ENCODE measurements at places on chromosomes 6 and 20.

- peak; percentile 24 for DNase-seq
Observed at GRCh38 chr6:13763740-13764381, 50.5 kb downstream of the MCUR1 start.

DNA sequence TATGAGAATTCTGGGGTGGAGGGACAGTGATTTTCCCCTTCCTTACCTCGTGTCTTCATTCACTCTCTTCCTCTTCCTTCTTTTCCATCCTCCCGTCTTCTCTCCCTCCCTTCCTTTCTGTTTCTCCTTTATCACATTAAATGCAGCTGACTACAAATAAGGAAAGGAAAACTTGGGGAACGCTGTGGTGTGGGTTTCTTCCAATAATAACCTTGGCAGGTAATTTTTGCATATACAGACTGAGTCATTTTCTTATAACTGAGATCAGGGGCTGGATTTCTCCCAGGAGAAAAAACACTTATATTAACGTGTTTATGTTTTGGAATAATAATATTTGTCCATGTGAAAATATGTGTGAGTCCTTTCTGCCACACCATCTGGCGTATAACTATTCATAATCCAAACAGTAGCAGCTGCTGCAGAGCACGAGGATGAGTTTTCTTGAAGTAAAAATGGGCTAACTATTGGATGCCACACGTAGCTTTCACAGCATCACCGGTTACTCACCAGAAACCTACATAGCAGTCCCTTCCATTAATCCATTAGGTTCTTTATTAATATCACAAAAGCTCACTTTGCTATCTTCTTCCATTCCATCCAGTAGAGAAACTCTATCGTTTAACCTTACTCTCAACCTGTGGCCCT, 139.2 kb upstream of the SASH1 start:
- DNase-seq: no peak

DNA sequence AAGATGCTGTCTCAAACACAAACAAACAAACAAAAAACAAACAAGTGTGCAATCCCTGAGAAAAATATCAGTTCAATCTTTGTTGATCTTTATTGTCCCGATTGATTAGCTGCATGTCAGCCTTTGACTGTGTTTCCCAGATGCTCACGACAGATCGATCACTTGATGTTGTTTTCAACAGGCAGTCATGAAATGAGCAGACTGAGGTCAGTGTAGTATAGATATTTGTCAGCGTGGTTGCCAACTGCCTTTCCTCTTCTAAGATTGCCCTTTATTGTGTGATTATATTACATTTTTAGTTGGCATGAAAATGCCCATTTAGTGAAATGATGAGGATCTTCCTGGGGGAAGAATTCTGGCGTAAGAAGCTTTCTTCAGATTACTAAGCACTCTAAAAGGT, 25.6 kb downstream of the UTRN start:
- no peak for DNase-seq

GRCh38 chr20:7695051-7695495, 245.2 kb downstream of the HAO1 start:
- no peak for DNase-seq

- DNase-seq: no peak
Observed at GRCh38 chr6:103273048-103273447, 1586.7 kb downstream of the HACE1 start.

DNA sequence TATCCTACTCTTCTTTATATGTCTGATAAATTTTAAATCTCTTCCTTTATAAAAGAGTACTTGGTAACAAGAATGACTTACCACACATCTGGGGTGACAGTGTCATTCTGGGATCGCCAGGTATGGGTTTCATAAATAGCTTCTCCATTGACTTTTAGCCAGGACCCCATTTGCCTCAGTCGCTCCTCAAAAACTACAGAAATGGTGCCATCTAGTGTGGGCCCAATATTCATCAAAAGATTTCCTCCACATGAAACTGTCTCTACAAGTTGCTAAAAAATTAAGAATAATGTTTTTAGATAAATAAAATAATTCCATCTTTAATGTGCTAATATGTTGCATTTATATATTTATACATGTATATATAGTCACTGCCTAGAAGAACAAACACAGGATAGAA, 9.7 kb downstream of the FUCA2 start:
- DNase-seq: no peak

GRCh38 chr6:89941763-89942497, 47.7 kb downstream of the GJA10 start:
- peak; percentile 43 for DNase-seq

DNA sequence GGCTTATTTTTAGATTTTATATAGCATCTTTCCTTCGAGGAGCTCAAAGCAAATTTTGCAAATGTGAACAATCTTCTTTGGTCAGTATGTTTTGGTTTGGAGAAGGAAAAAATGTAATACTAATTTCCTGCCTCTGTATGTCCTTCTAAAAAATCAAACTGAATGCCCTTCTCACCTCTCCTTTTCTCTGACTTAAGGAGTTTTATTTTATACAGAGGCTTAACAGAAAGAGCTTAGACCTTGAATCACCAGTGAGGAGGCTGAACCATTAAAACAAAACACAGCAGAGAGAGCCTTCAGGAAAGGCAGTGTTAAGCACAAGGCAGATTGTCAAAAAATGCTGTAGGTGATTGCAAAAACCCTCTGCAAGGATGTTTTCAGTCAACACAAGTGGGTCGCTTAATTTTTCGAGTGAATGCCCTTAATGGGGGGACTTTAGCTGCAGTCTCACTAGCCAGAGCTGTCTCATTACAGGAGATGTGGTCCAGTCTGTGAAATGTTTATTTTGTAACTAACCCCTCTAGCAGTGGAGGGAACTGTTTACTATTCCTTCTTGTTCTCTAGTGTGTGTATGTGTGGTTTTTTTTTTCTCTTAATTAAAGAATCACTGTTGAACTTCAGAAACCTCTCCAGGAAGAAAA, 481.3 kb upstream of the CITED2 start:
- DNase-seq: no peak

DNA sequence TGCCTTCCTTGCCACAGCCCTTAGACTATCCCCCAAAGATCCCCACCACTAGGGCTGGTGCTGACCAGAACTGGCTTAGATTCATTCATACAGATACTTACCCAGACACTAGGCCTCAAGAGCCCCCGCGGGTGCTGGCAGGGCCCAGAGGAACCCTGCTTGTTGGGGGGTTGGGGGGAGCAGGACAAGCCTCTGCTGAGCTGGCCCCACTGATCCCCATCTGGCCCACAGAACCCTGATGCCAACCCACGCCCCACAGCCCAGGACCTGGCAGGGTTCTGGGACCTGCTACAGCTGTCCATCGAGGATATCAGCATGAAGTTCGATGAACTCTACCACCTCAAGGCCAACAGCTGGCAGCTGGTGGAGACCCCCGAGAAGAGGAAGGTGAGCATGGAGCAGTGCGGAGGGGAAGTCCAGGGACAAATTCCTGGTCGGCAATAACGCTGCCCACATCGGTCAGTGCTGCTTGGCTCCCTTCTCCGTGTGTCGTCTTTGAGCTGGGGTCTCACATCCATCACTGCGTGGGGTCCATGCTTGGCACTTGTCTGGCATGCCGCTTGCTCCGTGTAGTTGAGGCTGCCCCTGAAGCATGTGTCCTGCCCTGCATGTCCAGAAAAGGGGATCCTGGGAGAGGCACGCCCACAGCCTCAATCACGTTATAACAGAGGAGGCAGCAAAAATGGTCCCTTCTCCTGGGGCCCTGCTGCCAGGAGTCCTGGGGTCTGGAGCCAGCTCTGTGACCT, 15.5 kb upstream of the MYL9 start:
- peak; percentile 72 for DNase-seq

DNA sequence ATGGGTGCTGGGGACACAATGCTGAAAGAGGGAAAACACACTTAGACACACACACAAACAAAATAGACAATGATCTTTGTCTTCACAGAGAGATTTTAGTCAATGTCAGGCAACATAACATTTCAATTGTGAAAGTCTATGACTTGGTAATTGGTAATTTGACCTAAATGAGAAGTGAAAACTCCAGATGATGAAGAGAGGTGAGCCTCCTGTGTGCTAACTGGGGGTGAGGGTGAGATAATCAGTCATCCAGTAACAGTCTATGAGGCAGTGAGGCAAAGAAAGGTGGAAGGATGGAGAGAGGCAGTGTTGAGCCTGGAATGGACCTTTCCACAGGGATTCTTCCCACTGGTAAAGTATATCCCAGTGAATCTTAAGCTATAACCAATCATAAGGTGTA, 744.2 kb downstream of the MAFB start:
- DNase-seq: no peak

DNA sequence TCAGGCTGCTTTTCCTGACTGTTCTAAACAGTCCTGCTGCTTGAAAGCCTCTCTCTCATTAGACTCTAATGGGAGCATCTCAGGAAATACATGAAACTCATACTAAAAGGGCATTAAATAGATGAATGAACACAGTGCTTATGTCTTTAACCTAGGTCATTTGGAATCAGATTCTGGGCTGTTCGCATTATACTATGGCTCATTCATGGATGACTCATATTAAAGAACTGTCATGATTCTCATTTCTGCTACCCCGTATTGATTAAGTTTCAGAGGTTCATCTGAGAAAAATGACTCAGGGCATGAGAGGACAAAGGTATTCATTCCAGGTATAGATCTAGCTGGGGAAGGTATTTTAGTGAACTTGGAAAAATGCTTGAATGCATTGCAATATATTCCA, 335.5 kb downstream of the GJA1 start:
- no peak for DNase-seq

DNA sequence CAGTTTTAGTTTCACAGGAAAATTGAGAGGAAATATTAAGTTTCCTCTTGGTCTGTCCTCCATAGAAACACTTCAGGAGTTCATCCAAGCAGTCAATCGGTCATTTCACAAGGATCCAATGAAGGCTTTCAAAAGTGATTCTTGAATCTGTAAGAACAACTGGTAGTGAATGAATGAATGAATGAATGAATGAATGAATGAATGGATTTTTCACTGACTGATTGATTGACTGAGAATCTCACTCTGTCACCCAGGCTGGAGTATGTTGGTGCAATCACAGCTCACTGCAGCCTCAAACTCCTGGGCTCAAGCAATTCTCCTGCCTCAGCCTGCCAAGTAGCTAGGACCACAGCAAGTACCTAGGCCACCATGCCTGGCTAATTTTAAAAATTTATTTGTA, 39.4 kb upstream of the TAF8 start:
- DNase-seq: no peak

GRCh38 chr6:39196673-39197091, 32.6 kb downstream of the KCNK5 start:
- DNase-seq: no peak

DNA sequence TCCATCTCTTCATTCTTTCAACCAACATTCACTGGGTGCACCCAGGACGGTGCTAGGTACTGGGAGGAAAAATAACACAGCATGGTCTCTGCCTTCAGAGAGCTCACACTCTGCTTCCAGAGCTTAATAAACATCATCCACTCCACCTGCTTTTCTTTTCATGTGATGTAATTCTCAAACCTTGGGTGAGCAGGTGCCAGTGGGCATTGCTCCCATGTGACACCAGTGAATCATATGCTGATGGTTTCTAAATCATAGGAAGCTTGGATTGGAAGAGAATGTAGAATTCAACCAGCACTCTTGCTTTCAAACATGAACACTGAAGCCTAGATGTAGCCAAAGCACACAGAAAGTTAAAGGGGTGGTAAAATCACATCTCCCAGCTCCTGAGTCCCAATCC, 189.8 kb downstream of the FOXA2 start:
- DNase-seq: no peak

GRCh38 chr6:105713474-105714118, 310.7 kb upstream of the PREP start:
- DNase-seq: no peak

GRCh38 chr20:39533858-39534257, 571.7 kb downstream of the DHX35 start:
- no peak for DNase-seq

- DNase-seq: no peak
Observed at GRCh38 chr20:50191544-50192363, 1.1 kb downstream of the CEBPB start.

DNA sequence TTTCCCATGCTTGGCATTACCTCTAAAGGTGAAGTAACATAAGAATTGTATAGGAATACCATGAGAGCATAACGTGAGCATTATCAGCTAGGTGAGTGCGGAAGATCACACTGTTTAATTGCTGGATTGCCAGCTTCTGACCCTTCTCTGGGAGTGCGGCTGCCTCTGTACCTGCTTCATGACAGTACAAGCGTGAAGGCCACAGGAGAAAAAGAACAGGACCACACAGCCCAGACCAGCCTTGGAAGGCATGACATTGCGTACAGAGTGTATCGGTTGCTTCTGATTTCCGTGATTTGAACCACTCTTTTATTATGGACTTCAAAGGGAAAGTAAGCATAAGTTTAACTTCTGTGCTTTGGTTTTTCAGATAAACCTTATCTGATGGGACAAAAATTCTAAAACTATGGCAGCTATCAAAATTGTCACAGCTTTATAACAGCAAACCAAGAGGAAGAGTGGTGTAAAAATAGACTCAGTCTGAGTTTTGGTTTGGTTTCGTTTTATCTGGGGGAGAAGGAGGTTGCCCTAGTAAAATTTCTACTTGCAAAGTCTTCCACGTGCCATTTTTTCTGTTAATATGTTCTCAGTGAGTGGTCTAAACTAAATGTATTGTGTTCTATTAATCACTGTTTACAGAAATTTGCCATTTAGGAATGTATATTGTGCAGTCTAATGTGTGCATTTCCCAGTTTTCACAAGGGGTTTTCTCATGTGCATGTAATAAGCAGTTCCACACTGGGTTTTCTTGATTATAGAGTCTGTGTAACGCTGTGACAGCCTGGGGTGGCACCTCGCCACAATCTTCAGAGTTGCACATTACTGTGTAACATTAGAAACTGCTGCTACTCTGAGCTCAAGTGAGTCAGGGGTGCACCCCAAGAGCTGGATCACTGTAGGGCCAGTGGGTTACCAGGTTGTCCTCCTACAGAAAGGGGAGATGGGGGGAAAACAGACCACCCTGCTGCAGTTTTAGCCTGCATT, 97.3 kb downstream of the RPP40 start:
- no peak for DNase-seq

GRCh38 chr6:13413900-13414555, 73.4 kb downstream of the GFOD1 start:
- DNase-seq: no peak

- DNase-seq: no peak
Observed at GRCh38 chr6:36867471-36868224, 7.0 kb downstream of the PPIL1 start.

- no peak for DNase-seq
Observed at GRCh38 chr6:37496951-37497885, 2.5 kb downstream of the CCDC167 start.

DNA sequence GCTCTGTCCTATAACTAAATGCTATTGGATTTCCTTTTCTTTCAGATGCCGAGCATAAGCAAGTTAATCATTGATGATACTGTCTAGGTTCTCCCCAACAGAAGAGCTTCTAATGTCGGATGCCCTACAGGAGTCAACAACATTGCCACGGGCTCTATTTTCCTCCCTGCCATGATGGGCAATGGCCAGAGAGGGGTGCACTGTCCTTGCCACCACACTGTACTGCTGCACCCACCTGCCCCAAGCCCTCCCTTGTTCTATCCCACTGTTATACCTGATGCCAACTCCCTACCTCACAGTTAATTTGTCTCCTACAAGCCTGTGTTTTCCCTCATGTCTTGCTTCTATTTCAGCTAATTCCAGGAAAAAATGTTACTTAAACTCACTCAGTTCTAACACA, 773.6 kb upstream of the CHD6 start:
- no peak for DNase-seq

GRCh38 chr6:170152124-170152926, 138.6 kb downstream of the DLL1 start:
- no peak for DNase-seq

All from mesenteric fat pad (tissue), 1 donor.